ENCODE measurements at places on chromosomes 3 and 15. TPM values are rescaled to one million over a fixed set of nuclear protein-coding genes. Genes with fewer than 3 reads are reported as not detected.

- no peak for DNase-seq
Observed at GRCh38 chr15:63917588-63918316, 84.0 kb upstream of the HERC1 start.

- DNase-seq = no peak
Observed at GRCh38 chr3:154496978-154497377, 67.0 kb upstream of the GPR149 start.

DNA sequence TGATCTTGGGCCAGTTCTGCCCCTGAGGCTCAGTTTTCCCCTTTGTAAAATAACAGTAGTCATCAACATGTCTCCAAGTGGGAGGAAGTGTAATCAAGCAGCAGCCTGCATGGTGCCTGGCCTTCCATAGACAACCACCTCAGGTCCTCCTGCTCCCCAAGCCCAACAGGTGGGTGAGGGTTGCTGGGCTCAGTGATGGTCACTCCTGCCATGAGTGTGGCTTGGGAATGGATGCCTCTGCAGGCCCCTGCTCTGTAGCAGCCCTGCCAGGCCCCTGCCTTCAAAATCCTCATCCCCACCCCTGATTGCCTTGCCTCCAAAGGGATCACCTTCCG lies 59.1 kb upstream of the SLC6A1 start:
- no peak for DNase-seq

- no peak for DNase-seq
Observed at GRCh38 chr15:98843844-98844243, 163.7 kb downstream of the PGPEP1L start.

DNA sequence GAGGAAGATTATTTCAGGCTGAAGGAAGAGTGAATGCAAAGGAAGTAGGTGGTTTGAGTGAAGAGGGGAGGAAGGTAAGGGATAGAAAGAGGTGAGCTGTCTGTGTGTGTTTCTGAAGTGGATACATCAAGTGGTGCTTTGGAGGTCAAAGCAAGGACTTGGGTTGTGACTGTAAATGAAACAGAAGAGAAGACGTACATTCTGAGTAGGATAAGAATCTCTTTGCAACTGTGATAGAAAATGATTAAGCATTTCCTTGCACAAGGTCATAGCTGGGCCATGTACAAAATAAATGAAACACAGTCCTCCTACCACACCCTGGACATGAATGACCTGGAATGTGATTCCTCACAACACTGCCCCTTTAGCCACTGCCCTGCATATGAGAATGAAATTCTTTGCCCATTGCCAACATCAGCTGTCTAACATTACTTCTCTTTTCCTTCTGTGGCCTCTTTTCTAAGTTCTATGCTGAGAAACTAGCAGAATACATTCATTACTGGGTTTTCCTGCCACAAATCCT lies 28.3 kb upstream of the MINDY4B start:
- DNase-seq = no peak

- no peak for DNase-seq
Observed at GRCh38 chr15:37877851-37878741, 56.3 kb upstream of the TMCO5A start.

DNA sequence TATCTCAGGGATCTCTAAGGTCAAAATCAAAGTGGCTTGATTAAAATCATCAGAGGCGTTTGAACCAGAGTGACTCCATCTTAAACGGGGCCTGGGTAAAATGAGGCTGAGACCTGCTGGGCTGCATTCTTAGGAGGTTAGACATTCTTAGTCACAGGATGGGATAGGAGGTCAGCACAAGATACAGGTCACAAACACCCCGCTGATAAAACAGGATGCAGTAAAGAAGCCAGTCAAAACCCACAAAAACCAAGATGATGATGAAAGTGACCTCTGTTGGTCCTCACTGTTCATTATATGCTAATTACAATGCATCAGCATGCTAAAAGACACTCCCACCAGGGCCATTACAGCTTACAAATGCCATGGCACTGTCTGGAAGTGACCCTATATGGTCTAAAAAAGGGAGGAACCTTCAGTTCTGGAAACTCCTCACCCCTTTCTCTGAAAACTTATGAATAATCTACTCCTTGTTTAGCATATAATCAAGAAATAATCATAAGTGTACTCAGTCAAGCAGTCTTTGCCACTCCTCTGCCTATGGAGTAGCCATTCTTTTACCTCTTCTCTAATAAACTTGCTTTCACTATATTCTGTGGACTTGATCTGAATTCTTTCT lies 143.3 kb upstream of the SLCO3A1 start:
- no peak for DNase-seq

DNA sequence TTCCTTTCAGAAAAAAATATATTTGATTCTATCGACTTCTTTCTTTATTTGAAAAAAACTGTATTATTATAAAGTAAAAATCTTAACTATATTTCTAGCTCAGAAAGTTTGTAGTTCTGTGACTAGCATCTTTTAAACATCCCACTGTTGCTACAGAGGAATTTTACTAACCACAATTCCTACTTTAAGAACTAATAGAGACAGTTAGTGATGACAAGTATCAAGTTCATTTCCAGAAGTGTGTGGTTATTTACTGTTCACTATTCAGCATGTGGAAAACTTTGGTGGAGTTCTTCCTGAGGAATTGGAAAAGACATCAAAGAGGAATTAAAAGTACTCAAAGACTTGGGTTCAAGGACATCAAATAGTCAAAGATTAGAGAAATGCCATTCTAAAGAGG lies 524.1 kb upstream of the CBLB start:
- DNase-seq = no peak

GRCh38 chr15:47409600-47409999 lies 307.7 kb upstream of the SEMA6D start:
- no peak for DNase-seq

DNA sequence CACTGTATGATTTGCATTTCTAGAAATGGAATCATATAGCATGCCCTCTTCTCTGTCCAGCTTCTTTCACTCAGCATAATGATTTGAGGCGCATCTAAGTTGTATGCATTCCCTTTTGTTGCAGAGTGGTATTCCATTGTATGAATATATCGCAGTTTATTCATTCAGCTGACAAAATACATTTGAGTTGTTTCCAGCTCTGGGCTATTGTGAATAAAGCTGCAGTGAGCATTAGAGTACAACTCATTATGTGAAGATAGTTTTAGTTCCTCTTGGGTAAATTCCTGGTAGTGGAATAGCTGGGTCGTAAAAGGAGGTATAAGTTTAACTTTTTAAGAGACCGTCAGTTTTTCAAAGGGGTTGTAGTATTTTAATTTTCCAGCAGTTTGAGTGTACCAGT lies 38.5 kb upstream of the POLR2M start:
- DNase-seq = no peak

DNA sequence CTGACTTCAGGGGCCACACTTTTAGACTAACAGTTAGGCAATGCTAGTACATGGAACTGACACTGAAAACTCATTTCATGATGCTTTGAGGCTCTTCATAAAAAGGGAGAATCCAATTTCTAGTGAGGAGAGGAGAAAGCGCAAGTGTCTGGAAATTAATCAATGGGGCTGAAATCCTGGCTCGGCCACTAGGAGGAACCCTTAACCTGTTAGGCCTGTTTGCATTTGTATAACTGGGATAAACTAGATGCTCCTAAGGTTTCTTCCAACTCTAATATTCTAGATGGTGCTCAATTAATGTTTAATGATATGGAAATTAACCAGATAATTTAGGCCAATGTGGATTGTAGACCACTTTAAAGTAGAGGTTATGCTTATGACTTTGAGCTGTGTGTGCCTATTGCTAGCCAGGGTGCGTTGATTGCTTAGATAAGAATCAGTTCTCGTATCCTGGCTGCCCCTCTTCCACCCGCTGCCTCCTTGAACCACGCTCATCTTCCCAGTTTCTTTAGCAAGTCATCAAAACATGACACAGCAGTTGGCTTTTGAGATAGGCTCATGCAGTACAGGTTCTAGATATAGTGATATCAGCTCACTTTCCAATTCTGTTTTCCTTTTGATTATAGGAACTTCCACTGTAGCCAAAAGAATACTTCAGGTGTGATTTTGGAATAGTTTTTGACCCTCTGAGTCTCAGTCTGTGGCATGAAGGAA lies 16.8 kb upstream of the CRBN start:
- no peak for DNase-seq

- no peak for DNase-seq
Observed at GRCh38 chr3:10177737-10178136, 13.0 kb downstream of the IRAK2 start.

DNA sequence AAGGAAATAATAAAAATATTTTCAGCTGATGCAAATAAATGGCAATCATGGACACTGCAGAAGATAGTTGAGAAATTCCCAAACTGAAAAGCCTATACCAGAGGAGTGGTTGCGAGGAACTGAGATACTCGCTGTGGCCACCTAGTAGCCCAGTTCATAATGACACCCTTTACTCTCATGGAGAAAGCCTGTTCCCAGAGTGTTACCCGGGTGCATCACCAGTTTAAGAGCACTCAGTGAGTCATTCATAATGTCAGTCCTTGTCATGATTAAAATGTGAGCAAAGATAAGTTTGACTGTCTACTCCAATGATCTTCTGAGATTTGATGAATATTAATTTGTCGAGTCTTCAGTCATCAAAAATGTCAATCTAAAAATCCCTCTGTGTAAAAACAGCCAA lies 138.4 kb upstream of the LRRC3B start:
- no peak for DNase-seq

GRCh38 chr15:92907896-92908712 lies 8.0 kb downstream of the CHD2 start:
- no peak for DNase-seq

DNA sequence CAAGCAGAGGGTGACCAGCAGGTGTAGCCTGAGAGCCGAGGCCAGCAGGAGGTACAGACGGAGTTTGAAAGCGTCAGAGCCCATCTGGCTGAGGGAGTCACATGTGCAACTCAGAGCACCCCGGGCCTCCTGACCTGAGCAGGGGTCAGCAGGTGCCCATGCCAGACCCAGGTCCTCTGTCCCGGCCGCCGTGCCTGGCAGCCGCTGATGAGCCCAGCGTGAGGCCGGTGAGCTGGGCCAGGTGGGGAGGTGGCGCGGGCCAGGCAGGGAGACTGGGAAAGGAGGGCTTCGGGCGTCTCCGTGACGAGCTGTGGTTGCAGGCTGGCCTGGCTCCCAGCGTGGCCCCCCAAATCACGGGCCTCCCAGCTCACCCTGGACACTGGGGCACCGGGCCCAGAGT lies 130.9 kb downstream of the CHSY1 start:
- DNase-seq = no peak

- DNase-seq = no peak
Observed at GRCh38 chr15:49031804-49032203, 14.4 kb downstream of the SECISBP2L start.

GRCh38 chr15:101541501-101542292 lies 52.2 kb upstream of the PCSK6 start:
- DNase-seq = no peak

- no peak for DNase-seq
Observed at GRCh38 chr3:8345398-8345797, 156.2 kb upstream of the LMCD1 start.

GRCh38 chr3:75338342-75338741 lies 325.8 kb upstream of the FRG2C start:
- no peak for DNase-seq

DNA sequence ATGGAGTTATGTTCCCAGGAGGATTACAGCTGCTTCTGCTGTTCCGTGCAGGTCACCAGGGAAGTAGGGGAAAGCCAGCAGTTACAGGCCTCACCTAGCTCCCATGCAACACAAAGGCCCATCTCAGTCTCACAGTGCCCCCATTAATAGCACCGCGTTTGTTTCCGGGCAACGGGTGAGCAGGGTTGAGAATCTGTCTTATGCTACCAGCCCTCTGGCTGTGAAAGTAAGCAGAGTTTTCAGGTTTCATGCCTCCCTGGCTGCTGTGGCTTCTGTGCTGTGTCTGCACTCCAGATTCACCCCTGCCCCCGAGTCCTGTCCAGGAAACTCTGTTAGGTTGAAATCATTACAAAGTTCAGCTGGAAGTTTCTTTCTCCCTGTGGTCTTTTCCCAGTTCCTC lies 254.4 kb upstream of the GPR149 start:
- no peak for DNase-seq

GRCh38 chr15:26069231-26069641 lies 206.1 kb upstream of the ATP10A start:
- DNase-seq = no peak

DNA sequence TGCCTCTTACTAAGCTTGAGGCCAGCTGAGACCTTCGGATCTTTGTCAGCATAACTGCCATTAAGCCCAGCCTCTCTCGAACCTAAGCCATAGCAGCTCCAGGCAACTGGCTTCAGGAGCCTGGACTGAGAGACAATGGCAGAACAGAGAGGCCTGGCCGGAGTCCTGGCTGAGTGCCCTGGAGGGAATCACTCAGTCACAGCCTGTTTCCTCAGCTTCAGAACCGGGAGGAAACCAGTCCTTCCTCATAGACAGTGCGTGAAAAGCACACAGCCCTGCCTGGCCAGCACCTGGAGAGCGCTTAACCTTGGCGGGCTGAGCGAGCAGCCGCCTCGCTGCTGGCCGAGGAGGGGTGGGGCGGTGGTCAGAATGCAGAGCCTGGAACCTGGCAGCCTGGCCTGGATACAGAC lies 21.6 kb downstream of the RNU5B-1 start:
- no peak for DNase-seq

- no peak for DNase-seq
Observed at GRCh38 chr3:194485468-194485880, 1.3 kb downstream of the ATP13A3 start.

- DNase-seq = no peak
Observed at GRCh38 chr3:12222775-12223485, 64.2 kb upstream of the TIMP4 start.

DNA sequence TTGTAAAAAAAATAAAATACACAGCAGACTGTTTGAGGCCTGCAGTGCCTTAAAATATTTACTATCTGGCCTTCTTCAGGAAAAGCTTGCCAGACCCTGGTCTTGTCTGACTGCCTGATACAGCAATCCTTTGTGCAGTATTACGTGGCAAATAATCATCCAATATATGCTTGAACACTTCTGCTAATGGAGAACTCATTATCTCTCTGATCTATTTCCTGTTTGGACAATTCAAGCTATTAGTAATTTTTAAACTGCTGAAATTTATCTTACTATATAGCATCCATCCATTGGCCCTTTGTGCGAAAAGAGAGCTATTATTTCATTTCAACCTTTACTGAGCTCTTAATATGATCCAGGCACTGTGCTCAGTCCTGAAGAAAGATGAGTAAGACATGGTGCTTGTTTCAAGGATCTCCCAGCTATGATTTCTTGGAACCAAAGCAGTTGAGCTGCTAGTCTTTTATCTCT lies 15.9 kb downstream of the ATG7 start:
- no peak for DNase-seq

- DNase-seq = no peak
Observed at GRCh38 chr15:74420193-74420905, 13.4 kb downstream of the SEMA7A start.

- DNase-seq = no peak
Observed at GRCh38 chr3:52892625-52893311, 4.6 kb downstream of the STIMATE start.

The GP9 gene
- not detected for total RNA-seq

The MYLK gene
- 942 TPM for total RNA-seq

The RAB27A gene
- total RNA-seq = 29.0 TPM

The EIF4G1 gene
- 351 TPM for total RNA-seq

The ANKRD63 gene
- total RNA-seq = not detected

The ZDHHC23 gene
- 10.4 TPM for total RNA-seq

The ACP3 gene
- 5.0 TPM for total RNA-seq

The CLDN18 gene
- total RNA-seq = not detected

The CAPN3 gene
- total RNA-seq = 18.9 TPM

Data from ureter (tissue), 1 donor.